ENCODE measurements at places on chromosomes 5 and 9. TPM values are rescaled to one million over a fixed set of nuclear protein-coding genes. Genes with fewer than 3 reads are reported as not detected.

Gene SPATA31A7
- total RNA-seq = not detected

Gene IL12B
- not detected for total RNA-seq

DNA sequence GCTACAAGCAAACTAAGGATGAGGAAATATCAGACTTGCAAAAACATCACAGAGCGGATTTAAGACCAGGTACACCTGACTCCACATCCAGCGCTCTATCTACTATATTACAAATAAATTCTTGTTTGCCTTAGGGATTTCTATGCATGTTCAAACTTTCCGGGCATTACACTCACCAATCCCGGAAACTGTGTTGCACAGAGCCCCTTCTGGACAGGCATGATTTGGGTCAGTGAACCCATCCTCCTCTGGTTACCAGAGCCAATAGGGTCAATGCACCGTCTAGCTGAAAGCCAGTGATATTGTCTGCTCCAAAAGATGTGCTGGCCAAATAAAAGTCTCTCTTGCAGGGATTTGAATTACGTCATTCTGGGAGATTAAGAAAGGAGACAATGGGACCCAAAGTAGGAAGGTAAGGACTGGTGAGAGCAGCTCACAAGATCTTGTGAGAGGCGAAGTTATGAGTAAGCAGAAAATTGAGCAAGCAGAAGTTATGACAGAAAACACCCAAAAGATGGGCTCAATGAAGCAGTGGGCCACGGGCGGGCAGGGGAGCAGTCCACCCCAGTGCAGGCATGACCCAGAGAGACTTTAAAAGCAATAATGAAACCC is 155.8 kb upstream of the RAI14 start:
- peaks cover 15% of the 10 kb centered on the region for H3K27me3 ChIP-seq
- H3K27ac ChIP-seq = no peak overlapping the region
- H3K4me3 ChIP-seq = no peak overlapping the region

GRCh38 chr5:133371371-133372155 is 240.8 kb downstream of the FSTL4 start:
- H3K4me1 ChIP-seq = no peaks in the 10 kb centered on the region
- DNase-seq = no peak
- peaks cover 11% of the 10 kb centered on the region for H3K27me3 ChIP-seq
- no peak overlapping the region for H3K4me3 ChIP-seq
- peaks cover 2% of the 10 kb centered on the region for H3K36me3 ChIP-seq

DNA sequence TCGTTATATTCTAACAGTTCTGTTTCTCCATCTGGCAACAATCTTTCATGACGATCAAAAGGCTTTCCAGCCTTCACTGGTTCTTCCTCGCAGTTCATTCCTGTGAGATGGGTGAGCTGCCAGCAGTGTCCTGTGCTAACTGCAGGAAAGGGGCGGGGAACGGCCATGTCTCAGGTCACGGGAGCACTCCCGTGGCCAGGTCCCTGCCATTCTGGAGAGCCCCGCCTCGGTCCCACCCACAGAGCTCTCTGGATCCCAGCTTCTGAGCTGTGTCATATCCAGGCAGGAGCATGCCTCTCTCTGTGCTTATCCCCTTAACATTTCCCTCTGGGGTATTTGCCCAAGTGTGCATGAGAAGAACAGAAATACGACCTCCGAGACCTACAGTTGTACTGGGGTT is 297.8 kb upstream of the IRX2 start:
- no peak for DNase-seq
- peaks cover 1% of the 10 kb centered on the region for H3K27me3 ChIP-seq
- no peaks in the 10 kb centered on the region for H3K36me3 ChIP-seq
- H3K4me3 ChIP-seq = no peak overlapping the region
- H3K27ac ChIP-seq = no peak overlapping the region

DNA sequence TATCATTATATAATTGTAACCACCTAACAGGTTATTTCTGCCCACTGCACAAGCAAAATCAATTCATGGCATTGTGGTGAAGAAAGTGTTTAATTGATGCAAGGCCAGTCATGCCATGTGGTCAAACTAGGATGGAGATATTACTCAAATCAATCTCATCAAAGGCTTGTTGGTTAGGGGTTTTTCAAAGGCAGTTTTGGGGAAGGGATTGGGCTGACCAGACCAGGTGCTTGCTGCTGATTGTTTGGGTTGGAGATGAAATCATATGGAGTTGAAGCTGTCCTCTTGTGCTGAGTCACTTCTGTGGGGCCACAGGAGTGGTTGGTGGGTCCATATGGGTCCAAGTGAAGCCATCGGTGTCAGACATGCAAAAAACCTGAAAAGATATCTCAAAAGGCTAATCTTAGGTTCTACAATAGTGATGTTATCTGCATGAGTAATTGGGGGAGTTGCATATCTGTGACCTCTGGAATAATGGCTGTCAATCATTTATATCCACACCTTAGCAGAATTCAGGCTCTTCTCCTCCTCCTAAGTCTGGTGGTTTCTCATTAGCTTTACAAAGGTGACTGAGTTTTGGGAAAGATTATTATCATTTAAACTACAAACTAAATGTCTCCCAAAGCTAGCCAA is 44.9 kb downstream of the HMGCS1 start:
- H3K27me3 ChIP-seq = peaks cover 56% of the 10 kb centered on the region
- no peak overlapping the region for H3K27ac ChIP-seq
- no peak overlapping the region for H3K4me3 ChIP-seq
- H3K36me3 ChIP-seq = peaks cover 2% of the 10 kb centered on the region
- no peak for DNase-seq

GRCh38 chr5:163608621-163609020 is 103.2 kb downstream of the MAT2B start:
- no peak overlapping the region for H3K4me3 ChIP-seq
- no peaks in the 10 kb centered on the region for H3K4me1 ChIP-seq
- no peaks in the 10 kb centered on the region for H3K36me3 ChIP-seq
- no peak for DNase-seq
- H3K27me3 ChIP-seq = peaks cover 12% of the 10 kb centered on the region

GRCh38 chr9:87771316-87772006 is 45.5 kb downstream of the CTSL start:
- no peak overlapping the region for H3K4me3 ChIP-seq
- H3K27ac ChIP-seq = no peak overlapping the region
- peaks cover 11% of the 10 kb centered on the region for H3K27me3 ChIP-seq
- no peaks in the 10 kb centered on the region for H3K36me3 ChIP-seq
- DNase-seq = no peak
- no peaks in the 10 kb centered on the region for H3K4me1 ChIP-seq

GRCh38 chr5:79349047-79349446 is 113.1 kb downstream of the JMY start:
- H3K4me1 ChIP-seq = no peaks in the 10 kb centered on the region
- DNase-seq = no peak
- no peak overlapping the region for H3K4me3 ChIP-seq
- H3K36me3 ChIP-seq = peaks cover 9% of the 10 kb centered on the region
- no peak overlapping the region for H3K27ac ChIP-seq

DNA sequence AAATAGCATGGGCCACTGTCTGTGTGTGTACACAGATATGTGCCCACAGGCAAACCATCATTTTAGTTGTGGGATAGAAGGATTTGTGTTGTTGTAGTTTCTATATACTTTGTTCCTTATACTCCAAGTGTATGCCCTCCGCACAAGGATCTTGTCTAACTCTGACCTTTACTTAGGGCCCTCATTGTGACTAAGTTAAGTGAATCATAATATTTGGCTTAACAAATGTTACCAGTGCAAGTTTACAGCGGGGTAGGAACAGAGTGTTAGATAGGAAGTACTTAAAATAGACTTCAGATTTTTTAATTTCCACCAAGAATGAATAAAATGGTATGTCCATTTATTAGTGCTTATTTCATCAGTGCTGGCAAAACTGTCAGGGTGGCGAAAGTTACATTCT is 29.5 kb upstream of the CYFIP2 start:
- peaks cover 56% of the 10 kb centered on the region for H3K4me1 ChIP-seq
- peak overlapping the region; percentile 86 for H3K27ac ChIP-seq
- no peak overlapping the region for H3K4me3 ChIP-seq
- H3K27me3 ChIP-seq = no peaks in the 10 kb centered on the region
- no peak for DNase-seq

- DNase-seq = no peak
- H3K4me3 ChIP-seq = no peak overlapping the region
- H3K27ac ChIP-seq = no peak overlapping the region
- no peaks in the 10 kb centered on the region for H3K27me3 ChIP-seq
- peaks cover 13% of the 10 kb centered on the region for H3K4me1 ChIP-seq
Observed at GRCh38 chr5:180959661-180960060, 29.0 kb upstream of the BTNL3 start.

DNA sequence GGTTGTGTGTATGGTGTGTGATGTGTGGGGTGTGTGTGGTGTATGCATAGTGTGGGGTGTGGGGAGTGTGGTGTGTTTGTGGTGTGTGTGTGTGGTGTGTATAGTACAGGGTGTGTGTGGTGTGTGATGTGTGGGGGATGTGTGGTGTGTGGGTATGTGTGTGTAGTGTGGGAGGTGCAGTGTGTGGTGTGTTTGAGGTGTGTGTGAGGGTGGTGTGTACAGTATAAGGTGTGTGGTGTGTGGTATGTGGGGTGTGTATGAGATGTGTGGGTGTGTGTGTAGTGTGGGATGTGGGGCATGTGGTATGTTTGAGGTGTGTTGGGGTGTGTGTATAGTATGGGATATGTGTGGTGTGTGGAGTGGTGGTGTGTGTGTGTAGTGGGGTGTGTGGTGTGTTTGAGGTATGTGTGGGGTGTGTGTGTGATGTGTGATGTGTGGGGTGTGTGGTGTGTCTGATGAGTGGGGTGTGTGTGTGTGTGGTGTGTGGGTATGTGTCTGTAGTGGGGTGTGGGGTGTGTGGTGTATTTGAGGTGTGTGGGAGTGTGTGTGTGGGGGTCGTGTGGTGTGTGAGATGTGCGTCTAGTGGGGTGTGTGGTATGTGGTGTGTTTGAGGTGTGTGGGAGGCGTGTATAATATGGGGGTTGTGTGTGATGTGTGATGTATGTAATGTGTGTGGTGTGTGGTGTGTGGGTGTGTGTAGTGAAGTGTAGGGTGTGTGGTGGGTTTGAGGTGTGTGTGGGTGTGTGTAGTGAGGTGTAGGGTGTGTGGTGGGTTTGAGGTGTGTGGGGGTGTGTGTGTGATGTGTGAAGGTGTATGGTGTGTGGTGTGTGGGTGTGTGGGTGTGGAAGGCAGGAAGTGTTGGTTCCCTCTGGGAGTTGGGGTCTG is 8.6 kb downstream of the ECSCR start:
- peaks cover 48% of the 10 kb centered on the region for H3K4me1 ChIP-seq
- no peaks in the 10 kb centered on the region for H3K27me3 ChIP-seq
- no peaks in the 10 kb centered on the region for H3K36me3 ChIP-seq
- DNase-seq = no peak
- peak overlapping the region; percentile 81 for H3K27ac ChIP-seq

- no peak overlapping the region for H3K4me3 ChIP-seq
- no peaks in the 10 kb centered on the region for H3K27me3 ChIP-seq
- no peak for DNase-seq
- H3K36me3 ChIP-seq = peaks cover 5% of the 10 kb centered on the region
- no peaks in the 10 kb centered on the region for H3K4me1 ChIP-seq
- no peak overlapping the region for H3K27ac ChIP-seq
Observed at GRCh38 chr5:129118826-129119225, 24.3 kb downstream of the ISOC1 start.

DNA sequence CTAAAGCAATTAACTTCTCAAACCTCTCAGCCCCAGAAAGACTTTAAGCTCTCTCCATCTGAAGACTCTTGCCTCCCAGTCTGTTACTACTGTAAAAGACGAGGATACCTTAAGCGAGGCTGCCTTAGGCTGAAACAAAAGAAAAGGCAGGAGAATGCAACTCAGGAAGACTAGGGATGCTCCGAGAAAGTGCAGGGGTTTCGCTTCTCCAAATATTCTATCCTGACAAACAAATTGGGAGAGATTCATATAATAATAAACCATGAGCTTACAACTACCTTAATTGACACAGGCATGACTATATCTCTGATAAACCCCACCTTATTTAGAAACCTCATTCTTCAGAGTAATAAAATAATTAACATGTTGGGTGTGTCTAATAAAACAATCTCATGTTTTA is 4.9 kb upstream of the UGT3A1 start:
- no peaks in the 10 kb centered on the region for H3K4me1 ChIP-seq

- no peaks in the 10 kb centered on the region for H3K27me3 ChIP-seq
- H3K27ac ChIP-seq = no peak overlapping the region
- no peak for DNase-seq
- peaks cover 30% of the 10 kb centered on the region for H3K36me3 ChIP-seq
- no peaks in the 10 kb centered on the region for H3K4me1 ChIP-seq
Observed at GRCh38 chr9:98218562-98219363, 26.3 kb upstream of the CORO2A start.

- no peak overlapping the region for H3K27ac ChIP-seq
- H3K27me3 ChIP-seq = no peaks in the 10 kb centered on the region
- H3K4me1 ChIP-seq = peaks cover 42% of the 10 kb centered on the region
- no peak overlapping the region for H3K4me3 ChIP-seq
- H3K36me3 ChIP-seq = peaks cover 9% of the 10 kb centered on the region
- DNase-seq = no peak
Observed at GRCh38 chr5:126454081-126454480, 30.9 kb downstream of the GRAMD2B start.

DNA sequence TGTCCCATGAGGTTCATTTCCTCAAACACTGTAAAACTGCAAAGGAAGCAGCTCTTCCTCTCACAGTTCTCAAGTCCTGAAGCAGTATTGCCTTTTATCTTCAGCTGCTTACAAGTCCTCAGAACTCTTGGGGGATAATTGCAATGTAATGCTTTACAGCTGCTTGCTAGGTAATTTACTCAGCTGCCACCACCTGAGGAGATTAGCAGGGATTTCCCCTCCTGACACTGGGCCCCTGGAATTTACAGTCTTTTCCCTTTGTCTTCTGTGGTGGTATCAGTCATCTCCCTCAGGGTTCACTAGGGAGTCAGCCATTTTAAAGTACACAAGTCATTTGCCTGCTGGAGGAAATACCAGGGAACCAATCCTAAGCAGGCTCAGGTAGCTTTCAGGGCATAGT is 754.3 kb upstream of the GRAMD2B start:
- no peak overlapping the region for H3K4me3 ChIP-seq
- no peaks in the 10 kb centered on the region for H3K4me1 ChIP-seq

GRCh38 chr9:104850786-104851545 is 77.0 kb downstream of the ABCA1 start:
- no peaks in the 10 kb centered on the region for H3K27me3 ChIP-seq
- no peak overlapping the region for H3K4me3 ChIP-seq
- peaks cover 12% of the 10 kb centered on the region for H3K36me3 ChIP-seq
- no peaks in the 10 kb centered on the region for H3K4me1 ChIP-seq
- no peak overlapping the region for H3K27ac ChIP-seq
- DNase-seq = no peak

DNA sequence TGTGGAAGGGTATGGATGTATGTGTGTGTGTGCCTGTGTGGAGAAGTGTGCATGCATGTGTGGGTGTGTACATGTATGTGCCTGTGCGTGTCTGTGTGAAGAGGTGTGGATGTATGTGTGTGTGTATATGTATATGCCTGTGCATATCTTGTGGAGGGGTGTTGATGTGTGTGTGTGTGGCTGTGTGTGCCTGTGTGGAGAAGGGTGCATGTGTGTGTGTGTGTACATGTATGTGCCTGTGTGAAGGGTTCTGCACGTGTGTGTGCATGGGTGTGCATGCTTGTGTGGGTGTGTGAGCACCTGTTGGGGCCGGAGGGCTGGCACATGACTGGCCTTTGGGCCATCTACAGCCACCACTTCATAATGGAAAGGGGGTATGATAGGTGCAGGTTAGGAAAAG is 291.4 kb downstream of the IRX2 start:
- H3K27ac ChIP-seq = no peak overlapping the region
- H3K4me1 ChIP-seq = no peaks in the 10 kb centered on the region
- H3K4me3 ChIP-seq = no peak overlapping the region
- H3K27me3 ChIP-seq = no peaks in the 10 kb centered on the region

- no peak for DNase-seq
- H3K4me3 ChIP-seq = no peak overlapping the region
- H3K27me3 ChIP-seq = peaks cover 17% of the 10 kb centered on the region
- H3K36me3 ChIP-seq = no peaks in the 10 kb centered on the region
- H3K27ac ChIP-seq = no peak overlapping the region
Observed at GRCh38 chr5:135216471-135217343, 182.3 kb downstream of the MACROH2A1 start.
